ENCODE measurements at places on chromosomes 5 and 9. TPM values are rescaled to one million over a fixed set of nuclear protein-coding genes. Genes with fewer than 3 reads are reported as not detected.

Gene CD180
- not detected for total RNA-seq

Gene NDUFS6
- total RNA-seq = 29.8 TPM

Gene AIF1L
- total RNA-seq = 1.3 TPM

Gene GPR151
- not detected for total RNA-seq

Gene SLC36A2
- total RNA-seq = not detected

Gene GRXCR2
- not detected for total RNA-seq

Gene FAM169A
- under 0.01 TPM for total RNA-seq

Gene PHF24
- under 0.01 TPM for total RNA-seq

Gene GRM6
- total RNA-seq = not detected

Gene ALDH1B1
- total RNA-seq = 21.1 TPM

Gene MARCHF11
- not detected for total RNA-seq

Gene ANKRD20A1
- 1.1 TPM for total RNA-seq
